ENCODE measurements at places on chromosomes 2 and 18.

DNA sequence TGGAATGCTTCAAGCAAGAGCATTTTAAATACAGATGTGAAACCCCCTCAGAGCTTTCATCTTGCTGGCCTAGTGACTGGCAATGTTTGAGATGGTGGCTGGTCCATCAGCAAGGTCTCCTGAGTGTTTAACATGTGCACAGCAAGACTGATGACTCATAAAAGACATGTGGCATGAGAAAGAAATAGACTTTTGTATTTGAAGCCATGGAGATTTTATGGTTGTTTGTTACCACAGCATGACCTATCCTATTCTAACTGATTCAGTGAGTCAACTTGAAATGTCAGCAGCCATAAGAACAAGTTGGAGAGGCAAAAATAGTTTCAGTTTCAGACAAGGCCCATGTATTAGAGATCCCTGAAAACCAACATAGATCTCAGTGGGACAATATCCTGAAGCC lies 154.7 kb upstream of the LYPD1 start:
- no peak for DNase-seq

DNA sequence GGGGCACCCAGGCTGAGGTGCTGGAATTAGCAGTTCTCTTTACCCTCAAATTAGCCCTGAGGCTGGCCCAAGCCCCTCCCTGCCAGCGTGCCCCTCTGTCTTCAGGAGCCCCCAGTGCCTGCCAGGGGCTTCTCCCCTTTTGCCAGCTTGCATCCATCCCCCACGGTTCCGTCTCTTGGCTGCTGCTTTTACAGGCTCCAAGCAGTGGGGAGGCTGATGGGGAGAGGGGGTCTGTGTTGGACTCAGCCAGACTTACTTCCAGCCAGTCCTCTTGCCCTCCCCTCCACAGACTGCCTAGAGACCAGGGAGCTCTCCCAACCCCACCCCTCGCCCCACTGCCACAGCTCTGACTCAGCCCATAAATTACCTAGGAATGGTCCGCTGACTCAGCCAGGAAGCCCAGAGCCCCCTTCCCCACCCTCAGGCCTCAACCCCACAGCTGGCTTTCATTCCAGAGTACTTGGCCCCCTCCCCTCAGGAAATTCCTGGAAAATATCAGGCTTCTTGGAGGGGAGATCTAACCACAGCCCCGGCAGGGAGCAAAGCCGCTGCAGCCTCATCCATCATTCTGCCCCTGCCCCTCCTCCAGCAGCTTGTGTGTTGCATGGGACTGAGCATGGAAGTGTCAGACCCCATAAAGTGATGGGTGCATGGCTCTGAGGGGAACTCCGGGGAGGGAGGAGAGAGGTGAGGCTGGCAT lies 184.6 kb downstream of the ZFP36L2 start:
- no peak for DNase-seq

DNA sequence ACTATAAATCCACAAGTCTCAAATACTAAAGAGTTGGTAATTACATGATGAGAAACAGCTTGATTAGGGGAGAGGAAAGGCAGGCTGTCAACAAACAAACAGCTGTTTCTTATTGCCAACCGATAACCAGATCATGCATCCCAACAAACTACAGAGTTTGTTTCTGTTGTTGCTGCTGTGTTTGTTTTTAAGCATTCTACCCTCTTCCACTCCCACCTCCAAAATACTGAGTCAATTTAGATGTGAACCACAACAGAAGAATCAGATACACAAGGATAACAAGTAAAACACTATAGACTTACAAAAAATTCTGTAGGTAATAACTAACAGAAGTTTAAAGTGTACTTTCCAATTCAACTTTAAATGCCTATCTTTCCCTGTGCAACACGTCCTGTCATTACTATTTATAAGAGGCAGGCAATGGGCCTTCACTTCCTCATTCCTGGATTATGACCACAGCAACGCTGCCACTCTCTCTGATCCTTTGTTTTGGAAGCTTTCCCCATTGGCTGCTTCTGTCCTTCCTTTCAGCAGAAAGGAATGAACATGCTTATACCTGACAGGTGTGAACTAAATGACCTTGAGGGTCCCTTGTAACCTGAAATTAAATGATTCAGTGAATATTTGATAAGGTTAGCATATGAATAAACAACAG lies 152.0 kb downstream of the SRBD1 start:
- no peak for DNase-seq

DNA sequence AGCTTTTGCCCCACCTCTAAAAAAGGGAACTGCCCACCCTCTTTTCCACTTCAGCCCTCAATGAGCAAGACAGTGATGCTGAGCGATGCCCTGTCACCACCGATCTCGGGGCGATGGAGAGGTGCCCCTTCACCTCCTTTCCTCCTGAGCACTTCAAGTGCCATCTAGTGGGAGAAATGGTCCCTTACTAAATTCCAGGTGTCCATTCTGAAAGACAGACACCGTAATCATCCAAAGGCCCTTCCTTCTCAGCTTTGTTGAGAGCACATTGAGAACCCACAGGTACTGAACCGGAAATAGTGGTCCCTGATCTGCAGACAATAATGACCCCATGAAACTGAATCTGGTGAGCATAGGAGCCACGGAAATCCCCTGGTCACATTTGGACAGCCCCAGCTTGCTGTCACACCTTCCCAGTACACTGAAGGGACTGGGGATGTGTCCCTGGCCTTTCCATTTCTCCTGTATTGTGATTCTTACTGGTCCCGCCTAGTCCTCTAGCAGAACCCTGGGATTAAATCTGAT lies 38.5 kb downstream of the KCTD18 start:
- DNase-seq: peak; percentile 50

DNA sequence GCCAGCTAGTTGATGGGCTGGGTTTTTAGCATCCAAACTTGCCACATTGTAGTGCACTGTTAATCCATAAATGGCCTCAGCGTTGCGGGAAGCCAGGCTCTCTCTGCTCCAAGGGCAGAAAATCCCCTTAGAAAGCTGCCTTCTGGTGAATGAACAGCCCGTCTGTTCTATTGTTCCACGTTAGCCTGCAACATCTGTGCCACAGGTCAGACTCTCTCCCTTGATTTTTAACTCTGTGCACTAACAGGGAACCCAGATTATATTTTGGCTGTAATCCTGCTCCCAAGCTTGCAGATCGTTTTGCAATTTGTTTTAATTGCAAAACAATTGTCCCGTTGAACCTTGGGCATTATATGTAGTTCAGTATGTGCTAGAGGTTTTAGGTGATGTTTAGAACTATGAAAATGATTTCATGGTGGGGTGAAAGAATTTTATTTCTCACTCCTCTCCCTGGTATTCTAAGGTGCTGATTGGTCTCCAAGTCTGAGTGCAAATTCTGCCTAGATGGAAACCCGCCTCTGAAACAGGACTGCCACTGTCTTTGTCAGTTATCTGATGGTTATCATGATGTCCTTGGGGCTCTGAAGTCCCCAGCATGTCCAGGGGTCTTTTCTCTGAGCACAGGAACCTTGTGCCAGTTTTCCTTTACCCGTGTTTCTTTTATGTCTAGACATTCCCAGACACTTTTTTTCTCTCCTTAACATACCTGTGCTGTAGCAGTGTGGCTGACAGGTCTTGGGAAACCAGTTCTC lies 106.6 kb downstream of the MAP4K4 start:
- no peak for DNase-seq

GRCh38 chr2:33655626-33656320 lies 56.7 kb upstream of the FAM98A start:
- DNase-seq: no peak

DNA sequence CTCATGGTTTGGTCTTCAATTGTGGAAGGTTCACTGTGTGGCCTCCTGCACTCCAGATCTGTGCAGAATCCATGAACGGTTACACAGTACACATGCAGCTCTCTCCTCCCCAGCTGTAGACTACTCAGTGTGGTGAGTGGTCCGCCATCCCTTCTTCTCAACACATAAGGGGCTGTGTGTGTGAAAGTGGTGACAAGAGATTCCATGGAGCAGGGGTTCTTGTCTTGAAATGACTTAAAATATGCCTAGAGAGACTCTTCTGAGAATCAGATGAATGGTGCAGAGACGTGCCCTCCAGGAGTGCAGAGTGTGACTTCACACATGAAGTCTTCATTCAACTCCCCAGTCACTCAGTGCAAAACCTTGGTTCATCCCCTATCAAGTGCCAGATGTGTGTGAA lies 151.0 kb upstream of the COPS8 start:
- peak; percentile 31 for DNase-seq

- no peak for DNase-seq
These were observed 181.2 kb upstream of the RAB6C start for GRCh38 chr2:129798301-129798581.

- DNase-seq: no peak
These were observed 30.6 kb downstream of the HJURP start for GRCh38 chr2:233823731-233824121.

- no peak for DNase-seq
These were observed 596.8 kb upstream of the GCFC2 start for GRCh38 chr2:76307495-76307894.

- no peak for DNase-seq
These were observed 209.4 kb upstream of the TRIB2 start for GRCh38 chr2:12507295-12507694.

DNA sequence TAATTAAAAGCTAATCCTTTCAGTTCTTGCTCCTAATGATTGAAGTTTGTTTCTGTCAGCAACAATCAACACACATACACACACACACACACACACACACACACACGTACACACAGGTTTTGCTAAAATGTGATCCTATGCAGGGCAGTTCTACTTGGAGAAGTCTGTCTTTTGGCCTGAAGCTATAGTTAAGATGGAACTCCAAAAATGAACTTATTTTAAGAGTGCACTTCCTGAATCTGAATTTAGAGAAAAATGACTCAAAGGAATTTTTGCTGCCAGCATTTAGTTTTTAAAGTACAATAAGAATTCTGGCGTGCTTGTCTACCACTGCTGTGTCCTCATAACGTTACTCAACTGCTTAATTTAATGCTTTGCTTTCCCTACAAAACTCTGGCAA lies 6.6 kb downstream of the GALNT5 start:
- DNase-seq: no peak

DNA sequence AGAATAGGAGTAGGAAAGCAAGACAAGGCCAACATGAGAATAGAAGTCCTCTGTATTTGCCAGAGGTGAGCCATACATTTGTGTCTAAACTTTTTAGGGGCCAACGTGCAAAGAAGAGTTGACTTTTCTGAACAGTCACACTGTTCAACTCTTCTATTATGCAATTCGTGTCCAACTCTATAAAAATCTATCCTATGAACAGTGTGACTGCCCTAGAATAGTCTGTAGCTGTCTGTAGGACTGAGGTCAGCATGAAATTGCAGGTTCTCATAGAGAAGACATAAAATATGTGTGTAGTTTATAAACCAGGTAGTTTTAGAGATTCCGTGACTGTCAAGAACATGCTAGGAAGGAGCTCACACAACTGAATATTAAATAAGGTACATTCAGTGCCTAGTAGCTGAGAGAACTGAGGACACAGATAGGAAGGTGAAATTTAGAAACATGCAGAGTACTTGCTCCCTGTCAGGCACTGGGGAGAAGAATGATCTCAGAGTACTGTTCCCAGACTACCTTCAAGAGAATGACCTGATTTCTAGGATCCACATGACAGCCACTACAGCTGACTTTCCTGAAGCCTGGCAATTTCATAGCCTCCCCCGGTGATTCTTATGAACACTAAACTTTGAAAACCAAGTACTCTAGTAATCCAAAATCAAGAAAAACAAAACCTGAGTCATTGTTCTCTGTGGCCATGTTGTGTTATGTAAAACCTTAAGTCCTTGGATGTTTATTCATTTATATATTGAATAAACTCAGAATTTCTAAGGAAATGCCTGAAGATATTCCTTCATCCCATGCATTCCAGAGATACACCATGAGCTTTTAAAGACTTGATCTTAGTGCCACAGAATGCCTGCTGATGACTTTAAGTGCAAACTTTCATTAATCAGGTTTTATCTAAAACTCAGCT lies 201.5 kb upstream of the BOD1L2 start:
- no peak for DNase-seq

GRCh38 chr2:42786561-42787345 lies 5.6 kb downstream of the HAAO start:
- no peak for DNase-seq

DNA sequence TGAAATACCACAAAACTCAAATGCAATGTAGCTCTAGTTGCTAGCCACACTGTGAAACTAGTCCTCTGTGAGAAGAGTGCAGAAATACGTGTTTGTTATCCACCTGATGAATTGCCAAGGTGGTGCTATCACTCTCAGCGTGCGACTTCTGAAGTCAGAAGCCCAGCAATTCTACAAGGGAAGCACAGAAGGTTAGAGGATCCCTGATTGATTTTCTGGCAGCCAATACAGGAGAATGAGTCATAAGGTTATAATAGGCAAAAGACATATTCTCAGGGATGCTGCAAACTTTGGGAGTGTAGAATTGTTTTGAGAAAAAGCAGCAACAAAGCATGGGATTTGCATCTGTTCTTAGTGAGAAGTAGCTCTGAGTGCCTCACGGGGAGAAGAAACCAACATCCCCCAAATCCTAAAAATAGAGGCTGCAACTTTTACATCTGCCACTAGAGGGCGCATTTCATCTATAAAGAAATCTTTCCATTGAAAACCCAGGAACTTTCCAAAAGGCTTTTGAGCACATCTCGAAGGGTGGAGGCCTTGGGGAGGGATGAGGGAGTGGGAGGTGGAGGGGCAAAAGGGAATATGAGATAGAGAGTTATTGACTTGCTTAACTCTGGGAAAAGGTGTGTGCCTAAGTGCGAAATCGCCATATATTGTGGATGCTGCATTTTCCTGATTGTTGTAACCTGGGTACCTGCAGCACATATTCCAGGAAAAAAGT lies 78.0 kb downstream of the TMEM182 start:
- peak; percentile 45 for DNase-seq

GRCh38 chr2:180890781-180891180 lies 89.6 kb upstream of the UBE2E3 start:
- no peak for DNase-seq

DNA sequence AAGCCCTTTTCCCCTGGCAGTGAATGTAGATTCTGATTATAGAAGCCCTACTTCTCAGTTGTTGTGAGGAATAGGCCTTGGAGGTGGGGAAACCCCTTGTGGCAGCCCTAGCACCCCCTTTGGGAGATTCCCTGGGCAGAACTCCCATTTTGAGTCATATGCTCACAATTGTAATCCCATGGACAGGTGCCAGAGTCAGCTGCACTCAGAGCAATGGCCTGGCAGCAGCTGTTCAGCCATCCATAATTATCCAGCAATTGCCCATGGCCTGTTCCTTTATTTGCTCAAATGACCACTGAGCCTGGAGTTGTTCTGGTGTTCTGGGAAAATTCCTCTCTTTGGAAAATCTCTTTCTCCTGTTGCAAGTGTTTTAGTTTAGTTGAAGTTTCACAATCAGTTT lies 71.7 kb downstream of the PTRHD1 start:
- DNase-seq: peak; percentile 90

GRCh38 chr18:36142751-36143150 lies 13.1 kb downstream of the ELP2 start:
- no peak for DNase-seq

DNA sequence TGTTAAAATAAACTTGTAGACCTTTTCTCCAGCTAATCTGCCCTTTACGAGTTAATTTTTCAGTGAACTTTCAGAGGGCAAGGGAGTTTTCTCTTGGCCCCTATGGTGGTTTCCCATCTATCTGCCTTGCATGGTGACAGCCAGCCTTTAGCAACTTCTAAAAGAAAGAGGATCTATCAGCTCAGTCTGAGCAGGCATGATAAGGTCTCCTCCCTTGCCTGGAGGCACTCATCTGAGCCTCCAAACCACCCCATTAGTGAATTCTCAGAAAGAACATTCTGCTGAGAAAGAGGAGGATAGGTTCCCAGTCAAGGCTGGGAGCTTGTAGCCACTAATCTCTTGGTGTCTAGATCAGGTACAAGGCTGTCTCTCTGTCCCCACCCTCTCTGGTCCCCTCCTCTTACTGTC lies 10.7 kb upstream of the GYPC start:
- DNase-seq: no peak

Measured in head of caudate nucleus (tissue), 42 donors.